Activated CD8-positive, alpha-beta T cell treated with anti-CD3 and anti-CD28 coated beads, Interleukin-2, amount 10 ng/mL, durations not matched to agents 7 days and 5 days (primary cell): ENCODE measurements at places on chromosomes 5 and 9.

DNA sequence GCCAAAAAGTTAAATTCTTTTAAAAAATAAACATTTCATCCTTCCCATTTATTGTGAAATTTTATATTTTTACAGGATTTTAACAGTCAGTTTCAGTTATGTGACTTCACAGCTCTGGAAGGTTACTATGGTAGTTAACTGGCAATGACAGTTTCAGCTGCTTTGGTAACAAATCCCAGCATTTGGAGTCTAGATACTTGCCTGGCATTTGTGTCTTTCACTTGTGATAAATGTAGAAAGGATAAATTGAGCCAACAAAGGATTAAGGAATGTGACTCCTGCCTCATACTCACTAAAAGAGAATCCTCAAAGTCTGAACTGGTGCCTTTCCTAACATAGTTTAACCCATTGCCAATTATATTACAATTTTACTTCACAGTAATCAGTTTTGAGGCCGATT is 315.5 kb downstream of the FER start:
- no peak for DNase-seq

GRCh38 chr5:151162776-151163175 is 5.2 kb upstream of the ANXA6 start:
- no peak for DNase-seq

- no peak for DNase-seq
These were observed 32.5 kb downstream of the ZDHHC21 start for GRCh38 chr9:14660721-14661120.

- DNase-seq: no peak
These were observed 72.1 kb downstream of the FEM1C start for GRCh38 chr5:115472271-115473025.

- DNase-seq: no peak
These were observed 53.2 kb upstream of the SNCAIP start for GRCh38 chr5:122258840-122259239.

GRCh38 chr5:169635936-169636335 is 1.1 kb upstream of the DOCK2 start:
- DNase-seq: no peak

DNA sequence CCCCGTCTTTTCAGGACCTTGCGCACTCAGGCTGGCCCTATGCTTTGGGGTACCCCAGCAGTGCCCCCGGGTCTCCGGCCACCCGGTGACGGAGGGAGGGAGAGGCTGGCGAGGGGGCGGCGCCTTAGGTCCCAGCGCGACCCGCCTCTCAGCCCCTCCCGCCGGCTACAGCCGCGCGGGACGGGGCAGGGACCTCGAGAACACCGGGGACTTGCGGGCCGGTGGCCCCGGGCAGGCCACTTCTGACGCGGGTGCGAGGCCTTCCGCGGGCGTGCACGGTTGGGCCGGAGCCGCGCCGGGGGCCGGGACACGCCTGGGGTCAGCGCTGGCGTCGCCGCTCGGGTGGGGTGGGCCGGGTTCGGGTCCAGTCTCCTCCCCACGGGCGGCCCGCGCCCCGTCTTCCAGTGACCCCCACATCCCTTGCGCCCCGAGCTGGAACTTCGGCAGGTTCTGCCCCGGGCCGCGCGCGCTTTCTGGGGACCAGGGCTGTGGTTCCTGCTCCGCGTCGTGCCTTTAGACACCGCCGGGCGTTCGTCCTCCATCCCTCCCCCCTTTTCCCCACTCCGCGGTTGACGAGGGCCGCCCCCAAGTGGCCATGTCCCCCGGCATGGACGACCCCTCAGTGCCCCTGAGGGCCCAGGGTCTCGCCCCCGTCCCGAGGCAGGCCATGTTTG is 3.8 kb upstream of the SQSTM1 start:
- no peak for DNase-seq

GRCh38 chr5:129400395-129400983 is 59.6 kb upstream of the ADAMTS19 start:
- no peak for DNase-seq

DNA sequence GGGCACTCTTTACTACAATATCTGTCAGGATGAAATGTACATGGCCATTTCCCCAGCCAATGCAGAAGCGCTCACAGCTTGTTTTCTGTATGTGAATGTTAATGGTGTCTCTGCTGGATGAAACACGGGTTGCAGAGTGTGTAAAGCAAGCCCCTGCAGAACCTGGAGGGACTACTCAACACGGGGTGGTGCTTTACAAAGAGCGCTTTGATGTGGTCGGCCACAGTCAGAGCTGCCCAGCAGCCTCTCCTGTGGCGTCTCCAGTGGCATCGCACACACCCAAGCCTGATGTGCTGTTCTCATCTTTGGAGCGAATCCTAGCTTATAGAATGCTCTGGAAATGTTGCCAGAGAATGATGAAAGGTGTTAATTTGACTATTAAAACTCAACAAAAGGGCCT is 162.7 kb upstream of the NFIL3 start:
- DNase-seq: no peak

GRCh38 chr5:123681061-123681460 is 169.1 kb downstream of the CSNK1G3 start:
- DNase-seq: no peak

DNA sequence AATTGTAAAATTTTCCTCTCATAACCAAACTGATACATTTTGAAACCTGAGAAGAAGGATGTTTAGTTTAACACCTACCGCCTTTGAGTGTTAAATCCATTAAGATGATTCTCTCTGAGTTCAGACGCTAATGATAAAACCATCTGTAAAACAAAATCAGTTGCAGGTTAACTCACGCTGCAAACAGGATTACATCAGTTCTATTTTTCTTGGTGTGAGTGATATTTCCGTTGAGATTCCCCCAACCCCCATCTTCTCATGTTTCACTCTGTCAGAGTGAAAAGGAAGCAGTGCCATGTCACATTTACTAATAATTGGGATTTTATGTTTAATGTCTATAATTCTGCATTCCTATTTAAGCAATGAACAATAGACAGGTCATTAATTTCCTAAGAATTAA is 146.5 kb downstream of the FANCC start:
- no peak for DNase-seq

- DNase-seq: no peak
These were observed 9.3 kb downstream of the IRX4 start for GRCh38 chr5:1873243-1873959.

- no peak for DNase-seq
These were observed 776.6 kb upstream of the CDH9 start for GRCh38 chr5:27814983-27815382.

GRCh38 chr5:179914032-179914755 is 6.5 kb upstream of the TBC1D9B start:
- no peak for DNase-seq

DNA sequence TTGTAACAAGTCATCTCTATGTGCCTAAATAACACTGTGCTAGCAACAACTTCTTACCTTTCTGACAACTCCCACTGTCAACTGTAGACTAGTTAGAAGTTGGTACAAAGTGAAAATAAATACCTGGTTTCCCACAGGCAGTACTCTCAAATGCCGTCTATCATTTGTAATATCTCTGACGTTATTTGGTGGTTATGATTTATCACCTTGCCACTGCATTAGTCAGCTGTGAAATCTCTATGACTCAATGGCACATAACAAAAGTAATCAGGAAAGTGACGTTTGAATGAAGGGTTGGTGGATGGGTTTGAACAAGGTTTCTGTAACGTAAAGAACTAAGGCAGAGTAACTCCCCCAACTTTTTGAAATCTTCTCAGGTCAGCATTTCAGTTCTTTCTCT is 592.3 kb downstream of the MAT2B start:
- no peak for DNase-seq

DNA sequence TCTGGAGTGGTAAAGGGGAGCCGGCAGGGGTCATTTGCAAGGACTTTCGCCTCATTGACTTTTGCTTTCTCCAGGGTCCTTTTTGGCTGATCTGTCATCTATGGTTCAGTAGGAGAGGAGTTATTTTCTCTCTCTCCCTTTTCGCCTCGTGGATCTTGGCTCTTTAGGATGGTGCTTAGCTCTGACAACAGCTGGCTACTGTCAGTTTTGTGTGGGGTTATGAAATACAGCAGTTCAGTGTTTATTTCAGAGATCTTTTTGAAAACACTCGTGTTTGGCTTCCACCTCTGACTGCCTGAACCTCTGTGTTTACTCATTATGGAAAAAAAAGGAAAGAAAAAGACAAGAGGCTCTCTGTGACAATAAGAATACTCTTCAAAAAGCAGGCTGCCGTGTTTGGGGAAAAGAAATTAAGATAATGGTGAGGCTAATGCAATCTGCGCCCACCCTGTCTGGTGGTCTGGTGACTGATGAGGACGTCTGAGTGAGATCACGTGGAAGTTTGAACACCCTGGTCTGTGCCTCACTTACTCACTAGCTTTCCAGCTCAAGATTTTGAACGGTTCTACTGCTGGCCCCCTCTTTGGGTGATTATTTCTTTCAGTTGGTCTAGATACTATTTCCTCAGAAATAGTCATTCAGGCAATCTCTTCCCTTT is 567.7 kb downstream of the CAAP1 start:
- no peak for DNase-seq

- DNase-seq: peak; percentile 42
These were observed 117.0 kb downstream of the TRPM6 start for GRCh38 chr9:74770508-74771261.

- DNase-seq: no peak
These were observed 60.9 kb downstream of the ANKRD55 start for GRCh38 chr5:56172241-56172640.

GRCh38 chr5:102231693-102232619 is 64.1 kb downstream of the SLCO4C1 start:
- DNase-seq: no peak

DNA sequence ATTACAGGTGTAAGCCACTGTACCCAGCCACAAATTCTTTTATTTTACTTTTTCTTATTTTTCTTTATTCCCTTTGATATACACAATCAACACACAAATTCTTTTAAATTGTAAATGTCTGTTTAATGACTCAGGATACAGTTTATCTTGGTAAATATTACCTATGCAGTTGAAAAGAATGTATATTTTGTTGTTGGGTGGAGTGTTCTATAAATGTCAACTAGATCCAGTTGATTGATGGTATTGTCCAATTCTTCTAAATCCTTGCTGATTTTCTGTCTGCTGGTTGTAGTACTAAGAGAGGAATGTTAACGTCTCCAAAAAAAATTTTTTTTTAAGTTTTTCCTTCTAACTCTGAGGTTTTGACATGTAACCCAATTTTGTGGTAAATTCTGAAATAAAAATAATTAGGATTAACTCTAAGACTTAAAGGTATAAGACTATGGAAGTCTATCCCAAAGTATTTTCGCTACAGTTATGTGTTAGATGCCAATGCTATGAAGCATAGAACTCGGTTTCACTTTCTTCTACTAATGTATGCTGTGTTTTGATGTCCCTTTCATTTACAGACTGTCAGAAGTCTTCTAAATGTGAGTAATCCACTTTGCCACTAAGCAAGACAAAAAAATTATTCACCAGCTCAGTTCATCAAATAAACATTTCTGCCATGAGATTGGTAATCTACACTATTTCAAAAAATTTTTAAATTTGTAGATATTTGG is 720.2 kb upstream of the C9orf72 start:
- no peak for DNase-seq

- DNase-seq: no peak
These were observed 75.9 kb downstream of the NFIB start for GRCh38 chr9:14238079-14238478.

- DNase-seq: no peak
These were observed 163.5 kb downstream of the KDM4C start for GRCh38 chr9:6921315-6921714.

GRCh38 chr5:80976985-80977384 is 16.8 kb downstream of the RASGRF2 start:
- DNase-seq: no peak

DNA sequence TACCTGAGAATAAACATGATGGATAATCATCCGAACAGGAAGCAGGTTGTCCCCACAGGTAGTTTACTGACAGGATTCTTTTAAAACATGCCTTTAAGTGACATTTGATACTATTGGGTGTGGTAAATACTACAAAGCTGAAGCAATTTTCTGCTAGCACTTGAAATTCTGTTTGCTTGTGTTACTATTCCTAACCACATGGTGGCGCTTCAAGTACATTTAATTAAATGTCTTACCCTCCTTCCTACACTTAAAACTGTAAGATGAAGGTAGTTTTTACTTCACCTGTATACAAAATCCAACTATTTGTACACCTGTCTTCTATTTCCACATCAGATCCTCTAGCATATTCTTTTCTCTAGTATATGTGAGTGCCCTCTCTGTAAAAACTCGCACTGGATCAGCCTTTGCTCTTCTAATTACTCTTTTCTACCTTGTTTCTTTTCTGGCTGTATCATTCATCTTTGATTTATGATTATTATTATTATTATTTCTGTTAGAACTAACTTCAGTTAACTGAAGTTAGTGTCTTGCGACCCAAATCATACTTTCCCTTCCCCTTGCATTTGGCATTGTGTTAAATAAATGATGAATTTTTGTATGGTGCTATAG is 18.4 kb downstream of the SLC25A46 start:
- DNase-seq: peak; percentile 47

- DNase-seq: no peak
These were observed 329.4 kb downstream of the ARRDC3 start for GRCh38 chr5:91053741-91054025.

DNA sequence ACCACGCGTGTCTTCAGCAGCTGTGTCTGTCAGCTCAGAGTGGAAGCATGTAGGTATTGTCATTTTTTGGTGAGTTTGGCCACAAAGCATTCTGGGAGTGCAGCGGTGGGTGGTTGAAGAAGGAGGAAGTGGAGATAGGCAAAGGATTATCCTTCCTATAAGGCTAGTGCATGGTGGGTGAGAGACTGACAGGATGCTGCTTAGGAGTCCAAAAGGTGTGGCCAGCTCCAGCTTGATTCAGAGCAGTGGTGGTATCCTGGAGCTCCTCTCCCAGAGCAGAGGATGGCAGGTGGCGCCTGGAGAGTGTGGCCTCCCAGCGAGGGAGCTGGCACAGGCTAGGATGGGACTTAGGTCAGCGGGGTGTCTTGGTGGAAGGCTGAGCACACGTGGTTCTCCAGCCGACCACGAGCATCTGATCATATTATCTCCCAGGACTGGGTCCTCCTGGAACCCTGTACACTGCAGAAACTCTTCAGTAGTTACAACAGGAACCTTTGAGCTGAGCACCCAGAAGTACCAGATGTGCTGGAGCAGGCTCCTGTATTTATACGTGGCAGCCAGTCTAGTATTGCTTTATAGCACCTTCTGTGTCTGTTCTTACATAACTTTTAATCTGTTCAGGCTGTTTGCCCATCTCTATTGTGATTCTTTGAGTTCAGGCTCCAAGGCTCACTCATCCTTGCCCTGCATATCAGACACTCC is 29.6 kb downstream of the MAML1 start:
- peak; percentile 66 for DNase-seq

DNA sequence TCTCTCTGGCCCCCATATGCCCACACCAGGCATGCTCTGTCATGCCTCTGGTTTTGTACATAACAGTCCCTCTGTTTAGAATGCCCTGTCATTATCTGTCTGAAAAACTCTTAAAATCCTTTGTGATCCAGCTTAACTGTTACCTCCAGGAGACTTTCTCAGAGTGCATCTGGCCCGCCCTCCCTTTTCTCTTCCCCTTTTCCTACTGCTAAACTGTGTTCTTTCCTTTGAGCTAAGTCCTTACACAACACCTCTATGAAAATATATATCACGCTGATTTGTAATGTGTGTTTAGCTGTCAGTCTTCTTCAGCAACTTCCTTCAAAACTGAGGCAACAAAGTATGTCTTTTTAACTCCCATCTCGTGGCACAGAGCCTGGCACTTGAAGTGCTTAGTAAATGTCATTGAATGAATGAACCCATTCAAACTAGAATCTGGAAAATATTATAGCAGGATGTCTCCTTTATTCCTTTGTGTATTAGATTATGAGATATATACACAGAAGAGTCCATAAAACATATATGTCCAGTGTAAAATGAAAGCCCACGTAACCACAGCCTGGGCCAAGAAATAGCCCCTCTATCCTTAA is 166.2 kb upstream of the KLF9 start:
- no peak for DNase-seq
